ENCODE measurements at places on chromosomes 12 and 14.
A peak's percentile ranks its signal among the peaks of the same experiment; 100 is the strongest.

DNA sequence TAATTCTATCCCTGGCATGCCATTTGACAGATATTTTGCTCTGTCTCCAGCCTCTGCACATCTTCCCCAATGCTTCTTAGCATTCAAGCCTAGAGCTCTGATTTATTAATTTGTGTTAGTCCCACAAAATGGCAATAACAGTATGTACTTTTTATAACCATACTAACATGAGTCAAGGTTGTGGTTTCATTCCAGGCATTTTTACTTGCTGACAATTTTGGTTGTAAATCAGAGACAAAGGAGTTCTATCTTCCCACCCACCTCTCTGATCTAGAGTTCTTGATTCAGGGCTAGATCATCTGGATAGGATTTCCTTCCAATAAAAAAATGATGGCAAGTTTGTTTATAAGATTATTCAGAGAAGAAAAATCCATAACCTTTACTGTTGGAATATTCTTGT, 18.5 kb upstream of the CISTR start:
- DNase-seq = no peak

GRCh38 chr12:91982946-91983345, 162.7 kb downstream of the BTG1 start:
- DNase-seq = no peak

GRCh38 chr12:22407397-22407796, 72.9 kb upstream of the ST8SIA1 start:
- no peak for DNase-seq

- DNase-seq = no peak
Observed at GRCh38 chr12:131573631-131574394, 137.1 kb upstream of the SFSWAP start.

GRCh38 chr12:4943067-4943937, 33.6 kb downstream of the KCNA1 start:
- DNase-seq = no peak

GRCh38 chr12:90618586-90618985, 336.4 kb downstream of the CCER1 start:
- no peak for DNase-seq

- DNase-seq = peak; percentile 23
Observed at GRCh38 chr14:24607081-24607480, 2.4 kb downstream of the GZMH start.

DNA sequence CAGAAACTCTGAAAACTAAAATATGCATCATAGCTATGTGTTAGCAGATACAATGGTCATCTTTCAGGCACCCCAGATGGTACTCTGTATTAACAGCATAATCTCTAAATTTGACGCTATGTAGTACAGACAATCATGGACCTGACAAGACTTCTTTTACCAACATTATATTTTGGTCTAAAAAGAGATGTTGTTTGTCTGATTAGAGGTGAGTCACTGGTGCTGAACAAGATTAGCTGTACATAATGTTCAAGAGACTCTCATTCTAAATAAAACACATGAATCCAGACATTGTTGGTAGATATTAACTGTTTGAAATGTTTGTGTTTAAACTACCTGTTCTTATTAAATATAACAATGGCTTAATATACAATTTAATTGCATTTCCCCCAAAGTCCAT, 146.4 kb upstream of the LMNTD1 start:
- no peak for DNase-seq

GRCh38 chr14:21997300-21997699, 323.7 kb upstream of the OR4E1 start:
- no peak for DNase-seq

GRCh38 chr12:24902511-24903328, 46.2 kb downstream of the BCAT1 start:
- no peak for DNase-seq

- DNase-seq = no peak
Observed at GRCh38 chr12:70448371-70448770, 82.3 kb downstream of the KCNMB4 start.

DNA sequence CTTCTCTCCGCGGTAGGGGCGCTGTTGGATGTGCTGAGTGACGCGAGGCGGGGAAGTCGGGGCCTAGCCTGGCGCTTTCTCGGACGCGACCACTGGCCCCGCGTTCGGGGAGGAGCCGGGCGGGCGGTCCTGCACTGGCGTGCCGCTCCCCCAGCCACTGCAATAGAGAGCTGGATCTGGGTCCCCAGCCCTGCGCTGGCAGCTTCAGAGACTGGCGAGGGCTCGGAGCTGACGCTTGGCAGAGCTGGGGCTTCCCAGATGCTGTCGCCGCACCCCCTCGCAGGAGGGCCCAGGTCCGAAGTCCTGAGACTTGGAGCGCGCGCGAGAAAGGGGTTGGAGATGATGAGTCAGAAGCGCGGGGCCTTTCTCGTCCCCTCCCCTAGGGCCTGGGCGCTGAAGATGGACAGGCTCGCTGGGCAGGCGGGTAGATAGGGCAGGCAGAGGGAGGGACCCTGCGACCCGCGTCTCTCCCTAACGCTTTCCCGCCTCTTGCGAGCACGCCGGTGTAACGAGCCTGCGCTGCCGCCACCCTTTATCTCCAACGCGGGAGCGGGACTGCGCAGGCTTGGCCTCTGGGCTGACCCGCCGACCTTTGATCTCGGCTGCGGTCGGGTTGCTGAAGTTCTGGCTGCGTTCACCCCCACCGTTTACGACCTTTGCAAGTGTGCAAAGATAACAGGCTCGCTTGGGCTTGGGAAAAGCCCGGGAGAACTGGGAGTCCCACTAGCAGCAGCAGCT, 3.0 kb downstream of the TMEM253 start:
- DNase-seq = peak; percentile 99

DNA sequence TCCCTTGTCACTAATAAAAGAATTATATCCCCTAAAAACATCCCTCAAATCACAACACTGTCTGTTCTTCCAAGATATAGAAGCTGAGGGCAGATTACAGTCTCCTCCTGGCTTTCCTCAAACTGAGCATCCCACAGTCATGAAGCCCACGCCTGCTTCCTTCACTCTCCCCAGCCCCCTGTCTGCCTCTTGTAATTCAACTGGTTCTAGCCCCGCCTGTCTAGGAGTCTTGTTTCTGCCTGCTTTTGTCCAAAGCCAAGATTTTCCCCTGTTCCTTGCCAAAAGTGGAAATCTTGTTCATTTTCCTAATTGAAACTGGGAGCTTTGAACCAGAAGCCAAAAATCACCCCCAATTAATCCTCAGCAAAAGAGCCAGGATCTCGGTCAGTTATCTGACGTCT, 35.9 kb upstream of the PWP1 start:
- no peak for DNase-seq

GRCh38 chr12:109710747-109711595, 2.7 kb upstream of the FAM222A start:
- DNase-seq = no peak

GRCh38 chr12:119202544-119202943, 23.8 kb downstream of the HSPB8 start:
- peak; percentile 93 for DNase-seq

GRCh38 chr12:9971181-9971580, at the start of gene CLEC12A:
Gene CLEC12A, plus strand, starts transcription at chr12:9971409. Its CDS starts 188 bp downstream, at chr12:9971597.
- no peak for DNase-seq

GRCh38 chr14:39310051-39310450, 76.3 kb downstream of the MIA2 start:
- no peak for DNase-seq

- no peak for DNase-seq
Observed at GRCh38 chr12:9851050-9851449, 18.1 kb downstream of the CLEC2B start.

- DNase-seq = peak; percentile 16
Observed at GRCh38 chr12:62731055-62731820, 203.7 kb downstream of the PPM1H start.

DNA sequence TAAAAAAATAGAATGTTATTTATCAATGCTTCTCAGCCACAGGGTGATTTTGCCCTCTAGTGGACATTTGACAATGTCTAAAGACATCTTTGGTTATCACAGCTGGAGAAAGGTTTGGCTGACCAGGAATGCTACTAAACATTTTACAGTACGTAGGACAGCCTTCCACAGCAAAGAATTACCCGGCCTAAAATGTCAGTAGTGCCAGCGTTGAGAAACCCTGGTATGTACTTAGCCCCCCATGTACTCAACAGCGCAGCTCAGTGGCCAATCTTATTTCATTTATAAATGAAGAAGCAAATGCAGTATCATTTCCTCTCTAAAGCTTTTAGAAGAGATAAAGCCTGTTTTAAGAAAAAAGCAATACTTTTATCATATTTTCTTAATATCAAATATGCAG, 5.8 kb downstream of the MARK3 start:
- DNase-seq = no peak

DNA sequence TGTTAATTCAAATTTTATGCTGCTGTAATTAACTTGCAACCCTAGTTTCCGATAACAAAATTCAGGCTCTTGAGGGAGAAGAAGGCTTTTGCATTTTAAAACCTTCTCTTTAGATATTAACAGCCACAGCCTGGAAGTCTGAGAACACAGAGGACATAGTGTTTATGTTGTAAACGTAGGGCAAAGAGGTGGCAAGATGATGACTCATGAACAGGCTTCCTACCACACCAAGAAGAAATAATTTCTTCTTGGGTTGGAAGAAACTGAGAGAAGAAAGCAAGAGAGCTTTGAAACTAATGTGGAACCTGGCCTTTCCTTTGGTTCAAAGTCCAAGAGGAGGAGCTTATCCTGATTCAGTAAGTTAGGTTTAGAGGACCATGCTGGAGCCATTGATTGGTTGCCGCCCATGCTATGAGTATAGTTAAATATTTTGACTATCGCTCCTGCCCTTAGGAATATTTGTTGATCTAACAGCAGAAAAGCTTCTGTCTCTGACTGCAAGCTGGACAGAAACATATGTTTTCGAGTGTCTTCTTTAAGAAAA, 31.8 kb downstream of the CCDC198 start:
- DNase-seq = no peak

GRCh38 chr14:86961106-86961716, 1031.8 kb downstream of the GALC start:
- DNase-seq = no peak

- DNase-seq = no peak
Observed at GRCh38 chr12:56338308-56339157, at the start of gene IL23A. Gene IL23A, plus strand, starts transcription at chr12:56338884. Its CDS starts 161 bp downstream, at chr12:56339045.

DNA sequence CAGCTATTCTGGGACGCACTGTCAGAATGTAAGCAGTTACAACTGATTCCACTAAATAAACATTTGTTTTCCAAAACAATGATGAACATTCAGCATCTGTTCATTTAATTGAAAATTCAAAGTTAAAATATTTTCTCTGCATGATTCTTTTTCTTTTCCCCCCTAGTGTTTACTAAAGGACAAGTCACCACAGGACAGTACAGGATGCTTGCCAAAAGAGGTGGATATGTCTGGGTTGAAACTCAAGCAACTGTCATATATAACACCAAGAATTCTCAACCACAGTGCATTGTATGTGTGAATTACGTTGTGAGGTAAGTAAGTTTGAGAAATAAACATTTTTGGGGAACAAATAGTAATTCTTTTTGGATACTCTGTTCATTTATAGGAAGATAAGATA, 28.2 kb upstream of the SNAPC1 start:
- DNase-seq = no peak

- DNase-seq = no peak
Observed at GRCh38 chr12:88793096-88793495, 212.8 kb upstream of the KITLG start.

GRCh38 chr14:97854918-97855317, 1057.7 kb downstream of the VRK1 start:
- no peak for DNase-seq

DNA sequence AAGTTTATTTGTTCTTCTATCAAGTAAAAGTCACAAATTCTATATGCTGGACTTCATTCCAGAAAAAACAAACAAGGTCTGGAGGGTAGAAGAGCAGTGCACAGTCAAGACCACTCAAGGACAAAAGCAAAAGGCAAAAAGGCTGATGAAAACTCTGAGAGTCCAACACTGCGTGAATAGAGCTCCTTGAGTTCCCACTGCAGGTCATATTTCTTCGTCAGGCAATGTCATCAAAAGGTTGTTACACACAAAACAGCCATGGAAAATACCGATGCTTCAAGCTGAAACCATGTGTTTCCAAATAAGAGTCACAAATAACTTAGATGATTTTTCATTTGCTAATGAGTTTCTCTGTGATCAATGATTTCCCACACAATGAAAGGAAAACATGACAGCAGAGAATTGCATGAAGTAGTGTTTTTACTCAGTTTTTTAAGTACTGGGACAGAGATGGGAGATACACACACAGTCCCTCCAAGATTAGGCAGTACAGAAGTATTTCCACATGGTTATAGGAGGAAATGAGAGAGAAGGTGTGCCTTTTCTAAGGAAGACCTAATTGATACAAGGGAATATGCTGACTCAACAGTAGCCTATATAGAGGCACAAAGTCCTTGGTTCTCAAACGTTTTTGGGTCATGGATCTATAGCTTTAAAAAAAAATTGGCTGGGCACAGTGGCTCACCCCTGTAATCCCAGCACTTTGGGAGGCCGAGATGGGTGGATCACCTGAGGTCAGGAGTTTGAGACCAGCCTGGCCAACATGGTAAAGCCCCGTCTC, 177.7 kb downstream of the MED13L start:
- peak; percentile 88 for DNase-seq

Measured in DMS79 treated with DMSO at 0.1 percent for 48 hours (cell line).